ENCODE measurements at places on chromosomes 2 and 18.

DNA sequence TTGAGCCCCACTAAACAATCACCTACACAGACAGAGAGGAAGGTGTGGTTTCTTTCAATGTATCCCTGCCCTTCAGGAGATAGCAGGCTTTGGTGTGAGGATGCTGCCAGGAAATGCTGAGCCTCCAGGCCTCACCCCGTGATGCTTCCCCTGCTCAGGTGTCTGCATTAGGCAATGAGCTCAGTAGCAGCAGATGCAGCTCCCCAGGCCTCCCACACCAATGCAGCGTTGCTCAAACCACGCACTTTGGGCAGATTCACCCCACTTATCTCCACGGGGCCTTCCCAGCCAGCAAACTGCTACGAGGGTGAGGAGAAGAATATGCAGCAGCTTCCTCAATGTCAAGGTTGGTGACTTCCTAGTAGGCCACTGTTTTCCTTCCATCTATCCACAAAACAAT lies 229.3 kb upstream of the PXDN start:
- no peak for DNase-seq

DNA sequence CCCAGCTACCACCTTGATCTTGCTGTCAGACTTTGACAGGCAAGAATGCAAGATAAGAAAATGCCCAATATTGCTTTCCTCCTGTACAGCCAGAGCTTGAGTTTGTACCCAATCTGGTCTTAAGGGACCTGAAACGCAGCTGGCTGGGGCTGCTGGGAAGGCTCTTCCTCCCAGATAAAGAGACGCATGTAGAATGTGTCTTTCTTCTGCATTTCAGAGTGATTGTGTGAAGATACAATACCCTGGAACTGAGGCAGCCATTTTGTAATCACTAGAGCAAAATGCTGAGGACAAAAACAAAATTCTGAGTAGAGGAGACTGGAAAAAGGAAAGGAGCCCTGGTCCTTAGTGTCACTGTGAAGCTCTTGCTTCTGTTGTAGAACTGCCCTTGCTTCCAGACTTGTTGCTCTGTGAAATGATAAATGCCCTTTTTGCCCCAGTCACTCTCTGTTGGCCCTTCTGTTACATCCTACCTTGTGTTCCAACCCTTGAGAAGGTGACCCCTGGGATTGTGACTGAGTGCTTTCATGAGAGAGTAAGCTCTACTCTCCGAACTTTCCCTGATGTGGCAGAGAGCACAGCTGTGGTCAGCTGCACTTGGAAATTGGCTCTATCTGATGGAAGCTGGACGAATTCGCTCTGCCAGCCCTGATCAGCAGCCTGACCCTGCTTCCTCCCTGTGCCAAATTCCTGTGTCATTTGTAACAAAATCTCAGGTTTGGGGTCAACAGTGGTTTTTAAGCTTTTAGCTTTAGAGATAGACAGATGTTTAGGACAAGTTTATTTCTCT lies 137.4 kb upstream of the RBMS1 start:
- no peak for DNase-seq

DNA sequence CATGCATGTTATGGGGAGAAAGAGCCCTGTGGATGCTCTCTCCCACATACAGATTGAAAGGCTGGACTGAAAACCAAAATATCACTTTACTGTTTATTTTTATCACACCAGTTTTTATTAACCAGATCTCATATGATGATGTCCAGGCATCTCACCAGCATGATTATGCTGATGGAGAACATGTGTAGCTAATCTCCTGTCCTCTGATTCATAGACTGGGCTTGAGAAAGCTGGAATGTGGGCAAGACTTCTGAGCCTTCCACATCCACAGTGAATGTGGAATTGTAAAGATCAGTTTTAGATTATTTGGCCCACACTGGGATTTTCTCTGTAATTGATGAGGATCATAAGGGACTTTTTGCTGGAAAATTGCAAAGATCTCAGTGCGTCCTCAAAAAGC lies 137.9 kb downstream of the ICOS start:
- no peak for DNase-seq

GRCh38 chr18:33495278-33495677 lies 54.8 kb upstream of the CCDC178 start:
- DNase-seq, result no peak

- no peak for DNase-seq
These were observed 22.5 kb upstream of the RASGRP3 start for GRCh38 chr2:33453905-33454479.
